LHCN-M2 (cell line): ENCODE measurements at places on chromosomes 12 and 14.

DNA sequence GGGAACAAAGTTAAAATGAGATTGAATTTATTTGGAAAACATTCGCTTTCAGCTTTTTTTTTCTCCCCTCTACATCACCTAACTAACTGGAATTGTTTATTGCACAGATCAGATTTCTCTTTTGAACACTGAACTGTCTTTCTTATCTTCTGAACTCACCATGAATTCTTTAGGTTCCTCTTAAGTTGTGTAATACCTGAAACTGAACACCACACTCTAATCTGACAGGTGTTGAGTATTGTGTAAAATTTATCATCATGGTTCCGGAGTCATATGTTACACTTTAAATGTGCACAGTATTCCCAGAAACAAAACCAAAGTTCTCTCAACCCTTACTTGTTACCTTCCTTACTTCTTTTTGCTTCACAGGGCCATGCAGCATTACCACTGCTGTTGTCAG lies 66.8 kb downstream of the TGFB3 start:
- DNase-seq = no peak

DNA sequence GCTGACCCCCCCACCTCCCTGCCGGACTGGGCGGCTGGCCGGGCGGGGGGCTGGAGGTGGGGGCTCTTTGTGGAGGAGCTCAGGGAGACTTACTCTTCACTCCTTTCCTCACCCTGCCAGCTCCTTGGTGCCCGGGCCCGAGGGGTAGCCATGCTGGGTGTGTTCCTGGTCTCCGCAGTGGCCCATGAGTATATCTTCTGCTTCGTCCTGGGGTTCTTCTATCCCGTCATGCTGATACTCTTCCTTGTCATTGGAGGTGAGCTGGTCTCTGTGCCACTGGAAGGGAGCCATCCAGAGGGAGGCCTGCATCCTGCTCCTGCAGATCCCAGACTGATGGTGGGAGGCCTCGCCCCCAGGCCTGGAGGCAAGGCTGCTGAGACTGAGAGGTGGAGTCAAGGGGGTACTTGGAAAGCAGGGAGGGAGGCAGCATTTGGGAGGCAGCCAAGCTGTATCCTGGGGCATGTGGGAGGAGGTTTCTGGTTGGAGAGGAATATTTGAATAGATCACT lies 19.7 kb downstream of the SOAT2 start:
- DNase-seq = no peak

GRCh38 chr12:34399631-34400410 lies 377.5 kb downstream of the ALG10 start:
- DNase-seq = no peak

GRCh38 chr12:91874086-91874865 lies 271.4 kb downstream of the BTG1 start:
- DNase-seq = no peak

GRCh38 chr14:32109676-32110547 lies 32.8 kb downstream of the ARHGAP5 start:
- DNase-seq = peak; percentile 77

GRCh38 chr14:98167275-98167674 lies 1104.7 kb downstream of the BCL11B start:
- no peak for DNase-seq

DNA sequence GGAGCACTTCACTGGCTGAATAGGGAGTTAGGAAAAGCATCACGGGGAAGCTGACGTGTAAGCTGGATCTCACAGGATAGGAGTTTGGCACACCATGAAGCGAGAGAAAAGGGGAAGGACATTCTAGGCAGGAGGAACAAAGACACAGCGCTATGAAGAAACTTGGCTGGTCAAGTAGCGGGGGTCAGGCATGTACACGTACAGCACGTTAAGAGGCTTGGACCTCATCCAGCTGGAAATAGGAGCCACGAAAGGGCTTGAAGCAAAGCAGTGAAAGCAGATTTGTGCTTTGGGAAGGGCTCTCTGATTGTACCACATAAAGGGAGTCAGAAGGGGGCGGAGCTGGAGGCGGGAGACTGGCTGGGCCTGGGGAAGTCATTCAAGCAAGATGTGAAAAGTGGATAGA lies 19.6 kb upstream of the GALNT8 start:
- DNase-seq = no peak

DNA sequence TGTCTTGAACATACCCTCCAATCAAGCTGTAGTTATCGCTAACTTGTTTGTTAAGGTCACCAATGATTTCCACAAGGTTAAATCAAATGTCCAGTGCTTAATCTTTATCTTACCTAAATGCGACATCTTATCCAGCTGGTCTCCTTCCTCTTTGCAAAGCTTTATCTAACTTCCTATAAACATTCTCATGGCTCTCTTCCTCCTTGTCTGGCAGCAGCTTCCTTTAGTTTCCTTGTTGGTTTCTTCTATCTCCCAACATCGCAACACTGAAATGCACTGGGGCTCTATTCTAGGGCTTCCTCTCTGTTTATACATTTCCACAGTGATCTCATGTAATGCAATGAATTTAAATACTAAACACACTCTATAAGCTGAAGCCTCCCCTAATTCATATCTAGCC lies 28.7 kb downstream of the UBE2N start:
- DNase-seq = no peak

- DNase-seq = peak; percentile 68
Observed at GRCh38 chr14:67622675-67623074, 3.0 kb downstream of the ARG2 start.

- no peak for DNase-seq
Observed at GRCh38 chr12:65168681-65169319, 583 bp upstream of the LEMD3 start.

DNA sequence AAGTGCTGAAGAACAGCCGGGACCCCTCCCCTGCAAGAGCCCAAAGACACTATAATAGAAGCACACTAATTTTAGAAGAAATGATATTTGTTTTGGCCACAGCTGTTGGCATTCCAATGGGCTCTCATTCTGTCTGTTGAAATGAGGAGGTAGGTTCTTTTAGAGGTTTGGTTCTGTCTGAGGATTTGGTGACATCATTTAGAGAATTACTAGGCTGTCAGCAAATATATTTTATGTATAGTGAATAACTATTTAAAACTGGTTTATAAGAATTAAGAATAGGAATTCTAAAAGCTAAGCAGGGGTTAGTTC lies 200.7 kb upstream of the SLC38A2 start:
- no peak for DNase-seq

- DNase-seq = no peak
Observed at GRCh38 chr12:69619050-69619449, 8.3 kb upstream of the LRRC10 start.

DNA sequence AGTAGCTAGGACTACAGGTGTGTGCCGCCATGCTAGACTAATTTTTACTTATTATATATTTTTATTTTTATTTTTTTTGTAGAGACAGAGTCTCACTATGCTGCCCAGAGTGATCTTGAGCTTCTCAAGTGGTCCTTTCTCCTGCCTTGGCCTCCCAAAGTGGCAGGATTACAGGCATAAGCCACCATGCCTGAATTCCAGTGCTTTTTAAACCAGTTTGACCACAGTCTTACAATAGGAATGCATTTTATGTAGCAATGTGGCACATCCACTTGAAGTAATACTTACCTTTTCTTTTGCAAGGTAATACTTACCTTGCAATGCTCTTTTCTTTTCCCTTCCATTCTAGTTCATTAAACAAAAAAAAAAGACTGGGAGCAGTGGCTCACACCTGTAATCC lies 38.0 kb upstream of the CPM start:
- DNase-seq = no peak

GRCh38 chr12:40054555-40055227 lies 51.2 kb downstream of the SLC2A13 start:
- DNase-seq = peak; percentile 84

- peak; percentile 10 for DNase-seq
Observed at GRCh38 chr14:45526715-45527549, 273.9 kb upstream of the MIS18BP1 start.

DNA sequence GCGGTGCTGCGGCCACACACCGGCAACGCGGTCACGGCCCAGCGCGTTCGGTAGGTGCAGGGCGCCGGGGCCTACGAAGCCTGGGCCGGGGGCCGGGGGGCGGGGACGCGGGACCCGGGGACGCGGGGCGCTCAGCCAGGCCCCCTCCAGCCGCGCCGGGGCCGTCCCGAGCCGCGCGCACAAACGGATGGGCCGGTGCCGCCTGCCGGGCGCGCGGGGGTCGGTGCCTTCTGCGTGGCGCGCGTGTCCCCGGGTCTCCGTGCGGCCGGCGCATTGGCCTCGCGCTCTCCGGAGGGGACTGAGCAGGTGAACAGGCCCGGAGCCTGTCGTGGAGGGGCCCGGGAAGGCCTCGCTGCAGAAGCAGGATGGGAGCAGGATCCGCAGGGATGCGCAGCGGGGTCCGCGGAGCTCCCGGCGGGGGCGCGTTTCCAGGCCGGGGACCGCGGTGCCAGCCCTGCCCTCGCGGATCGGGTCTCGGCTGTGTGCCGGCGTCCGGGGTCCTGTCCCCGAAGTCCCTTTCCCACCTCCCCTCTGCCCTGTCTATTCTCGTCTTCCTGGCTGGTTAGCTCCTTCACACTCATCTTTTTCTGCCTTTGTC lies 421 bp downstream of the GLT1D1 start:
- DNase-seq = no peak
